ENCODE measurements at places on chromosomes 4 and X.

DNA sequence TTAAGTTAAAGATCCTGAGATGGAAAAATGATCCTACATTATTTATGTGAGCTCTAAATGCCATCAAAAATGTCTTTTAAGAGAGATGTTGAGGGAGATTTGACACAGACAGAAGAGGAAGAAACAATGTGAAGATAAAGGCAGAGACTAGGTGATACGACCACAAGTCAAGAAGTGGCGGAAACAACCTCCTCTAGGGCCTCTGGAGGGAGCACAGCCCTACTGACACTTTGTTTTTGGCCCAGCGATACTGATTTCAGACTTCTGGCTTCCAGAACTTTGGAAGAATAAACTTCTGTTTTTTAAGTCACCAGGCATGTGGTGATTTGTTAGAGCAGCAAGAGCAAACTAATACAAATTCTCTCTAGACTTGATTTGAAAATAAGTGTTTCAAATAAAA is 1216.1 kb downstream of the FSTL5 start:
- DNase-seq, result no peak

GRCh38 chr4:19636451-19636850 is 615.3 kb upstream of the SLIT2 start:
- no peak for DNase-seq

DNA sequence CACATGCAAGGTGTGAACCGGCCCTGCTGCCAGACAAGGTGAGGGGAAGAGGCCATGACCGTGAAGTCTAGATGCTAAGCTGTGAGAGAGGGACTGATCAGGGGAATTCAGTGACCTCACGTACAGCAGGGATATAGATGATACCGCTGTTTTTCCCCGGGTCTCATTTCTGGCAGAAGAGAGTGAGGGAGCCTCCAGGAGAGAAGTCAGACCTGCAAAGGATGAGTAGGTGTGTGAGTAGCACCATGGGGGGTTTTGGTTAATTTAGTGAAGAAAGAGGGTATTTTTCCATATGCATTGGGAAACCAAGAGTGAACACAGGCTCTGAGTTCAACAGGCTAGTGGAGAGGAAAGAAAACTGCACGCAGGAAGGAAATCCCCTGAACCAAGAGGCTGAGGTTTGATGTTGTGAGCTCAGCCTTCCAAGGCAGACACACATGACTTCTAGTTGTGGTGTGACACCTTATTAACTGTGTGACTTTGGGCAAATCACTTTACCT is 127.6 kb upstream of the GATB start:
- DNase-seq, result peak; percentile 60

DNA sequence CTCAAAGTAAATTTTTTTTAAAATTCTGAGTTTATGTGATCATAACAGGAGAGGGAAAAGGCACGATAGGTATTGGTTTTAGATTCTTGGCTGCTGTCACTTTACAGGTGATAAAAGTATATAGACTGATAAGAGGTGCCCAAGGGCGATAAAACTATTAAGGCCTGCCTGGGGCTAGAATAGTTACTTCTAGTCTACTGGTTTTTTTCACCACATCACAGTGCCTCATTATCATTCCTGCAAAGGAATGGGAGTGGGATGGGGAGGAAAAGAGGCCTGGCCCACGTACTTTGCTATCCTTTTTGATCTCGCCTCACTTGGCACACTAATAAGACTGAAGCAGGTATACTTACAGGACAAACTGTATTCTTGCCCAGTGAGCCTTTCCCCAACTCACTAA is 46.6 kb downstream of the CXorf58 start:
- no peak for DNase-seq

DNA sequence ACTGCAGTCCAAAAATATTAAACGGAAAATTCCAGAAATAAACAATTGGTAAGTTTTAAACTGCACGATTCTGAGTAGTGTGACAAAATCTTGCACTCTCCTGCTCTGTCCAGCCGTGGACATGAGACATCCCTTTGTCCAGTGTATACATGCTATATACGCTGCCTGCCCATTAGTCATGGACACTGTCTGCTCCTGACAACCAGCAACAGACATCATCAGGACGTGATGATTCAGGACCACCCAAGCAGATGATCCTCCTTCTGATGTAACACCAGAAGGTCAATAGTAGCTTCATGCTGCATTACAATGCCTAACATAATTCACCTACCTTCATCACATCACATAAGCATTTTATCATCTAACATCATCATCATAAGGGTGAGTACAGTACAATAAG is 36.3 kb downstream of the ATRX start:
- no peak for DNase-seq

DNA sequence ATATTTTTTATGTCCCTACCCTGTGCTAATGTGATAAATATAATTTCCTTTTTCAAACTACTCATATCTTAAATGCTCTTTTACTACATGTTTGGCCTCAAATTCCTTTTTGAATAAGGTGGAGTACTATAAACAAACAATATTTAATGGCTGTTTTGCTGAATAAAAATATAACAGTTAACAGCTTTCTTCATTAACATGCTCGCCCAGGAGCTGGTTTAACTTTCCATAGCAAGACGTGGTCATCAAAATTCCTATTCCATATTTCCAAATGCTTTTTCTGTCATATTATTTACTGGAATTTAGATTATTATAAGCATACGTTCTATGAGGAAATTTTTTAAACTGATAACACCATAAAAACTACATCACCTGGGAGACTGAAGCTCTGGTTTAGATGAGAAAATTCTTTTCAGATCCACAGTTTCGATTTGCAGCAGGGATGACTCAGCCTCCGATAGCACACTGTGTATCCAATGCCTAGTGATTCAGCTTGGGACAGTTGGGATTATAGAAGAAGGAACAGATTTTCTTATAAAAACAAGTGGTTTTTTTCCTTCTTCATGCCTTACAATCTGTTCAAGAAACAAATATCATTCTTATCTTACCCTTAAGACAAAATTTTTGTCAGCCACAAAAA is 129.1 kb downstream of the FBXO8 start:
- no peak for DNase-seq

- DNase-seq, result no peak
Measured at GRCh38 chr4:169167957-169168858, 102.5 kb downstream of the SH3RF1 start.

GRCh38 chr4:125838924-125839323 is 524.2 kb downstream of the FAT4 start:
- no peak for DNase-seq

DNA sequence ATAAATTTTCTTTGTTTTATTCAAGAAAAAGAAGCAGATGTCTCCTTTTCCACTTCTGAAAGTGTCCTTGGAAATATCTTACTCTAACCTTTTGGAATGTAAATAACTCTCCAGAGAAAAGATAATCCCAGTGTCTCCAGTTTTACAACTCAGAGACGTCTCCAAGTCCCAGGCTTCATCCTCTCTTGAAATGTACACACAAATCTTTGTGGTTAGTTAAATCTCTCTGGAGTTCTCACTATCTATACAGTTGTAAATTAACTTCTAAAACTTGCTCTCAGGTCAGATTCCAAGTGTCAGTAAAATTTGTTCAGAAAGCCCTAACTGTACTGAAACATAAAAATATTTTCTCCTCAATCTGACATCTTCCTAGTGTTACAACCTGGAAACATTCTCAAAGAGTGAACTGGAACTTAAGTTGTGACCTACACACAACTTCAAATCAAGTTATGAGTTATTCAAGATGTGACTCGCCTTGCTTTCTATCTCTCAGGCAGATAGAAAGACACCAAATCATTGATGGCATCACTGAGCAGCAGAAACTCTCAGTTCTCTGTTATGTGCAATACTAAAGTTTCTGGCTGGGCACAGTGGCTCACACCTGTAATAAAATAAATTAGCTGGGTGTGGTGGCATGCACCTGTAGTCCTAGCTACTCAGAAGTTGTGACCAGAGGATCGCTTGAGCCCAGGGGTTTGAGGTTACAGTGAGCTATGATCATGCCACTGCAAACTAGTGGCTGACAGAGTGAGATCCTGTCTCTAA is 284.2 kb downstream of the RCHY1 start:
- DNase-seq, result no peak

DNA sequence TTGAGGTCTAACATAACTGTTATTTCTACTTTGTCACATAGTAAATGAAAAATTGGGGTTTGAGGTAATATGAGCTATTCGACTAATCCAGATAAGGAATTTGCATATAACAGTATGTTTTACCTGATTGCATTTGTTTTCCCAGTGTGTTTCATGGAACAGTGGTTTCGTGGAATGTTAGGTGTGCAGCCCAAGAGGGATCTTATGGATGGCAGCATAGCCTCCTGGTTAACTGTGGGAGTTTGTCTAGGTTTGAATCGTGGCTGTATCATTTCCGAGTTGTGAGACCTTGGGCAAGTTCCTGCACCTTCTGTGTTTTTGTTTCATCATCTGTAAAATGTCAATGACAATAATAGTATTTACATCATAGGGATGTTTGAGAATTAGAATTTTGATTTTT is 7.9 kb downstream of the BMPR1B start:
- DNase-seq, result no peak

- DNase-seq, result no peak
Measured at GRCh38 chrX:10062980-10063379, 93.8 kb upstream of the CLCN4 start.

- no peak for DNase-seq
Measured at GRCh38 chrX:131728295-131729145, 184.6 kb downstream of the OR13H1 start.

DNA sequence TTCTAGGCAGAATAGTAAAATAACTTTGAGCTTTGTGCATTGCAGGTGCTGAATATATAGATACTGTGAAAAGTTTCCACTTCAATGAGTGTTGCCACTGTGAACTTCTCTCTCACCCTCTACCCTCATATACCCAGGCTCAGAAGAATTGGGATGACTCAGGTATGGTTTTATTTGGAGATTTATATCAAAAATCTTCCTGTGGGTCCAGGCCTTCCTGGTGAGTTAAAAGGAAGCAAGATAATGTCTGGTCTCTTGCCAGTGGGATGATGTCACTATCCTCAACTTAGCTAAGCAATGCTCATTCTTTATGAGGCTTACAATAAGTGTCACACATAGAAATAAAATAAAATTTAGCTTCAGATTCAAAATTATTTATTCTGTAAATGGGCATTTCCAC is 153.3 kb upstream of the TENT5D start:
- DNase-seq, result no peak

GRCh38 chrX:8346060-8346459 is 118.6 kb upstream of the VCX3B start:
- DNase-seq, result no peak

DNA sequence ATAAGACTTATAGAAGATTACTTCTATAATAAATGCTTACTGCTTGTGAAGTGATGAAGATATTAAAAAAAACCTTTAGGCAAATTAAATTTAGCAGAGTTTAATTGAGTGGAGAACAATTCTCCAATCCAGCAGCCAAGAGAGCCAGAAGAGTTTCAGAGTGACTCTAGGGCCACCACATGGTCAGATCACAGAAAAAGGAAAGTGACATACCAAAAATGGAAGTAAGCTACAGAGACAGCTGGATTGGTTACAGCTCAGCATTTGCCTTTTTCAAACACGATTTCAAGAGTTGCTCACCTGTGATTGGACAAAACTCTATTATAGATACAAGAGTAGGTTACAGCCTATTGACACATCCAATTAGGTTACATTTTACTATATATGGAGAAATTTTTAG is 79.0 kb upstream of the TRAM1L1 start:
- no peak for DNase-seq

DNA sequence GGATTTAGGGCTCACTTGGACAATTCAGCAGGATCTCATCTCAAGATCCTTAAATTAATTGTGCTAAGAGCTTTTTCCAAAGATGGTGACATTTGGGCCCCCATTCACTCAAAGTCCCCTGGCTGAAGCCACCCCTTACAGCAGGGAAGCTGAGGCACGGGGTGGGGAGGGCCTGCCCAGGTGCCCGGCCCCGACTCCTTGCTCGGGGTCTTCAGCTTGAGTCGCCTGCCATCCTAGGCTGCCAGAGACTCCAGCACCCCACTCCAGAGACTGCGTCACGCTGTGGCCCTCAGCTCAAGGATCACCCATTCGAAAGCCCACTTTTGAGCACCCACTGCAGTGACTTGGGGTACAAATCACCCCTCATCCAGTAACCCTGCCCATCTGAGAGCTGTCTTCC is 39.2 kb upstream of the GPR78 start:
- no peak for DNase-seq

DNA sequence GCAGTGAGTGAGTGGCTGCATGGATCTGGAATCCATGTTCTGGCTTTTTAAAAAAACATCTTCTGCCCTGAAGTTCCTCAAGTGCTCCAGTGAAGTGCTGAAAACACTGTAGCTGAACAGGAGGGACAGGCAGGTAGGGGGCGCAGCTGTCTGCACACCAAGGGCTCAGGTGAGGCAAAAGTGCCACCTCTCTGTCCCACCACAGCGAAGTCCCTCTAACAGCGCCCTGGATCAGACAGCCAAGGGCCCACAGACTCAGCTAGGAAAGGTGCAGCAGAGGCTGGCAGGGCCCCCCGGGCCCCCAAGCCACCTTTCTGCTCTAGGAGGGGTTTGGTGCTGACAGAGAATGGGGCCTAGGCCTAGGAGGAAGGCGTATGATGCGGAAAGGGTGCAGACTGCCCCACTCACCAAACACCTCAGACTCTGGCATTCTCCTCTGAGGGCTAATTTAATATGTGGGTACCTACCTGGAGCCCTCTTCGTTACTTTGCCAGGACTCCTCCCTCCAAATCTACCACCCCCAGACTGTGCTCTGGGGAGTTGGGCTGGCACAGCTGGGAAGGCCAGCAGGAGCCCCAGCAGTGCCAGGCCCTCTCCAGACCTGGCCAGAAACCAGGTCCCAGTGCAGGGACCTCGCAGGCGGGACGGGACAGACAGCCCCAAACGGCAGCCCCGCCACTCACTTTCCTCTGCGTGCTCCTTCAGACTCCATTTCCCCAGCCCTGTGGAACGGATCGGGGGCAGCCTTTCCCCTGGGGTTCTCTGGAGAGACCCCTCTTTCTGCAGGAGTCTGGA is 73.7 kb downstream of the ENPP6 start:
- DNase-seq, result peak; percentile 54

- DNase-seq, result no peak
Measured at GRCh38 chr4:155568641-155569220, 97.9 kb upstream of the GUCY1A1 start.

- no peak for DNase-seq
Measured at GRCh38 chr4:152951348-152951747, 15.2 kb downstream of the FHDC1 start.

DNA sequence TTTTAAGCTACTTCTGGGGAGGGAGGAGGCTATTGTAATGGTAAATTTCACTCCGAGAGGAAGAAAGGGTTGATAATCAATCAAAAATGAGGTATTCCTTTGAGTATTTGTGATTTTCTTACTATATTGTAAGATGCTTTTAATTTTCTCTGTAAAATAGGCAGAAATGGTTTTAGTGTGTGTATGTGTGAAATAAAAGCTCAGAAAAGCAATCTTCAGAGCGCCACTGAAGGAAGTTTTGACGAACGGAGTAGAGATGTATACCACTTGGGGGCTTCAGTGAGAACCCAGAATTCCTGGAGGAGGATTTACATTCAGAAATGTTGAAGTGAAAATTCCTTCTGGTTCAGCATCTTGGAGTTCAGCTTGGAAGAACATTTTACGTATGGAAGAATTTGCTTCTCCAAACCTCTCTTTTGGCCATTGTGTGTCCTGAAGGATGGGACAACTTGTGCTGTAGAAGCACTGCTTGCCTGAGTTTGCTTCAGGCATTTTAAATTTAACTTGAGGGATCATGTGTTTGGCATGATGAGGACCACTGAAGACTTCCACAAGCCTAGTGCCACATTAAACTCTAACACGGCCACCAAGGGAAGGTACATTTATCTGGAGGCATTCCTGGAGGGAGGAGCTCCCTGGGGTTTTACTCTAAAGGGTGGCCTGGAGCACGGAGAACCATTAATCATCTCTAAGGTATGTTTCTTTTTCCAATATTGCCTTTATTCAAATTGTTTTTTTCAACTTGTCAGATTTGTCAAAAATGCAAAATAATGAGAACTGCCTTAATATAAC is 695 bp downstream of the SHROOM3 start:
- no peak for DNase-seq

- peak; percentile 75 for DNase-seq
Measured at GRCh38 chr4:153471698-153472093, 5.5 kb downstream of the TMEM131L start.
